NCI-H1930 (cell line): ENCODE measurements at places on chromosomes 2 and 18.

DNA sequence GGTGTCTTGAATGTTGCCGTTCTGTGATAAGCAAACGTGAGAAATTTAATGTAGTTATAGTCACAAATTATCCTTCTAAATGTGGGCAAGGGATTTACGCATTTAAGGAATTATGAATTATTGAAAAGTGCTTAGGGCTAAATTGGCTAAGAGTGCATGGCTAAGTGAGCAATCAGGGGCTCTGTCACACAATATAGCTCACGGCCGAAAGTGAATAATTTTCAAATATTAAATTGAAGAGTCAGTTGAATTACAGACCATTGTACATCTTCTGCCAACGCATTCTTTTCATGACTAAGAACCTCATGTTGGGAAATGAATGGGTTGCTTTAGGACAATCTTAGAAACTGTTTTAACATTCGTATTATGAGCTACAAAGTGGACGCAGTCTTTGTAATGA lies 1832.9 kb upstream of the LRRTM1 start:
- DNase-seq, result no peak

DNA sequence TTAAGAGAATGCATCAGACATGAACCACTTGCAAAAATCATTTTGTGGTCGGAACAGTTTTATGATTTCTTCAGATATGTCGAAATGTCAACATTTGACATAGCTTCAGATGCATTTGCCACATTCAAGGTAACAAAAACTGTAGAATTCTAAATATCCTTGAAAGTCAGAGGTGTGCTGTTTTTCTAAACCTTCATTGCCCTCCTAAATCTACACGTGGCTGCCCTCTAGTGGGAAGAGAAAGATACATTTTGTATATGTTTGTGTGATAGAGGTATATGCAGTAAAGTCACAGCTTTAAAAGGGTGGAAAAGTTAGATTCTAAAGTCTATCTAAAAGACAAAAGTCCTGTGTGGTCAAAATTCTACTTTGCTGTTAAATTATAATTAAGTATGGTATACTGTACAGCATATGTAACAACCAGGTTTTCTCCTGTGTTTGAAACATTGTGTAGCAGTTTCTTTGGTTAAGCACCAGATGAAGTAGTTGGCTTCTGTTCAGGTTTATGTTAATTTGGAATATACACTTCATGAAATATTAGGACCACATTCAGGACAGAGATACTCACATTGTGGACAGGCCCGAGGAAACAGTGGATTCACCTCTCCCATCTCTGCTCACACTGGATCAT lies 65.9 kb upstream of the ITM2C start:
- no peak for DNase-seq

DNA sequence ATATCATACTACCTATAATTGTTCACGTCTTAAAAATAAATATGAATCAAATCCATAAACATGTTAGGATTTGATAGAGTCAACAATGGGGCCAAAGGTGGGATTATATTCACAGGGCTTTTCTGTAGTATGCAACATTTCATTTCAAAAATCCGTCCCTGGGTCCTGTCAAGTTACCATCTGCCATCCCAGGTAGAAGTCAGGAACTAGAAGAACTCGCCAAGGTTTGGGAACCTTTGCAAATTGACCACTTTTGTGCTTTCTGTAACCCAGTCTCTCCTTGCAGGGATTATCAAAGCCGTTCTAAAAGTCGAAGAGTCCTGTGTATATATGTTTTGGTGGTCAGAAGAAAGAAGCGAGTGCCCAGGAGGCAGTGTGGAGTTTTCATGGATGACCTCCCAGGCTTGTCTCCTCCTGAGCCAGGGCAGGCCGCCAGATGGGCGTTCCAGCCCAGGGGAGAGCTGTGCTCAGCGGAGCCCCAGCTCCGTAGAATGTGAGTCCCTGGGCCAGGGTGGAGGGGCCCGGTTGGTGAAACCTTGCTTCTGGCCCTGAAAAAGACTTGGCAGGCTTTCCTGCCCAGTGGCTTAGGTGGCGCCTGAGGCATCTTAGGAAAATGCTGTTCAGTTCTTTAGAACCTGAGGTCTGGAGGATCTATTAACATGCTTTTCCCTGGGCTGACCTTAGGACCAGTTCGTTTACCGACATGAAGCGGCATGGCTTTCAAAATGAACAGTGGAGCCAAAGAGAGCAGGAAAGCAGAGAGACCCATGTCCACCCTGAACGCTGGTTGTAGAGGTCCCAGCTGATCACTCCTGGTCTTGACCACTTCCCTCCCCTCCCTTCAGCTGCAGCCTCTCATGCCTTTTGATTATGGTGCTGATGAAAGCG lies 69.2 kb downstream of the LONRF2 start:
- no peak for DNase-seq

GRCh38 chr2:69491864-69492263 lies 54.6 kb upstream of the NFU1 start:
- DNase-seq, result no peak

DNA sequence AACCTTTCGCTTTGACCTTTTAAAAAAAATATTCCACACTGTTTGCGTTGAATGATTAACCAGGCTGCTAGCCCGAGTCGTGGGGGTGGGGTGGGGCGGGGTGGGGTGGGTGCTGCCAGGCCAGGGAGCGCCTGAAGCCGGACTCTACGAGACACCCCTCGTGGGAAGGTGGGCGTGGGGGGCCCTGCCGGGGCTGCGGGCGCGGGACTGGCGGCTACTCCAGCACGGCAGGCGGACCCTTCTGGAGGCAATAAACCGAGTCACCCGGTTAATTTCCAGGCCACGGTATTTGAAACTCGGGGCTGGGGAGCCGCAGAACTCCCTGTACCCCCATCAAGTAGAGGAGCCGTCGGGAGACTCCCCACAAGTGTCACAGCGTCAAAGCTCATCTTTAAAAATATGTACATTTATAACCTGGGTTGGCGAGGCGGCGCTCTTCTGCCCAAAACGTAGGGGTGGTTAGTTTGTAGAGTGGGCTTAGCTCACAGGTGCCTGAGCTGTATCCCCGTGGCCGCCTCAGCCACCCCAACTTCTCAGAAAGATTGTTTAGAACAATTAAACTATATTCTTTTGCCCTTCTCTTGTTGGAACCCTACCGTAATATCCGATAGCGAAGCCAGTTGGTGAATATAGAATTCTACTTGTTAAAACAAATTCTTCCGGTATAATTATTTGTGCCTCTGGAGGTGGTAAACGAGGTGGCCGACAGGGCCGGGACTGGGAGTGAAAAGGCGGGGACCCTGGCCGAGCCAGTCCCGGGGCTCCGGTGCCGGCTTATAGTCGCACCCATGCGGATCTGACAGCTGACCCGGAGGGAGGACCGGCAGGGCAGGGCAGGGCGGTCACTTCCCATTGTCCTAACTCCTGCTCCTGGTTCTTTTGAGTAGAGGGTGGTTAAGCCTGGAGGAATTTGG lies 1.4 kb downstream of the B3GNT2 start:
- DNase-seq, result no peak

DNA sequence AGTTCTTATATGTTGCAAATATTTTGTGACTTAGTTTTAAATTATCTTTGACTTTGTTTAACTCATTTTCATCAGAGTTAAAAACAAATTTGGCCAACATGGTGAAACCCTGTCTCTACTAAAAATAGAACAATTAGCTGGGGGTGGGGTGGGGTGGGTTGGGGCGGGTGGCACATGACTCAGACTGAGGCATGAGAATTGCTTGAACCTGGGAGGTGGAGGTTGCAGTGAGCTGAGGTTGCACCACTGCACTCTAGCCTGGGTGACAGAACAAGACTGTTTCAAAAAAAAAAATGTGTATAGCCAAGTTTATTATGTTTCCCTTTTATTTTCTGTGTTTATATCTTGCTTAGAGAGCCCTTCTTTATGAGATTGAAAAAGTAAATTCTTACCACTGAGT lies 14.2 kb upstream of the LIPG start:
- no peak for DNase-seq

DNA sequence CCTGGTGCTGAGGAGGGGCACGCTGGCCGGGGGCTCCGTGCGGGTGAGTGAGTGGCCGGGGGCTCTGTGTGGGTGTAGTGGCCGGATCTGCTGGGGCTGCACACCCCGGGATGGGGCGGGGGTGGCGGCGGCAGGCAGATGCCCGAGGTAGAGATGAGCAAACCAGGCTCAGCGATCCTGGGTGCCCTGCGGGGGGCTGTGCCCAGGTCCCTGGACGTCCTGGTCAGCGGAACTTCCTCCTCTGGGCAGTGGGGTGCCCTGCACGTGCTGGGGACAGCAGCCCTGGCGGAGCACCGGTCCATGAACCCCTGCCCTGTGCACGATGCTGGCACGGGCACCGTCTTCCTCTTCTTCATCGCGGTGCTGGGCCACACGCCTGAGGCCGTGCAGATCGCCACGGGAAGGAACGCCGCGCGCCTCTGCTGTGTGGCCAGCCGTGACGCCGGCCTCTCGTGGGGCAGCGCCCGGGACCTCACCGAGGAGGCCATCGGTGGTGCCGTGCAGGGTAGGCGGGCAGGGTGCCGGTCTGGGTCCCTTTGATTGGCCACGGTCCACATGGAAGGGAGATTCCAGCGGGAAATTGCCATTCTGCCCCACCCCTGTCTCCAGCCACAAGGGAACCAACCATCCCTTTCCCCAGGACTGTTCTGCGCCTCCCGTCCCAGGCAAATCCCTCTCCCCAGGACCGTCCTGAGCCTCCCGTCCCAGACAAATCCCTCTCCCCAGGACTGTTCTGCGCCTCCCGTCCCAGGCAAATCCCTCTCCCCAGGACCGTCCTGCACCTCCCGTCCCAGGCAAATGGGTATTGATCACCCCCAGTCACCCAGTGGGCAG lies 5.9 kb downstream of the NEU4 start:
- no peak for DNase-seq

GRCh38 chr2:84880645-84881521 lies at the start of gene TRABD2A:
Gene TRABD2A, minus strand, starts transcription at chr2:84881084. Its CDS starts 45 bp downstream, at chr2:84881039.
- DNase-seq, result no peak
